ENCODE measurements at places on chromosomes 4 and X.

GRCh38 chr4:138087066-138087719 is 155.0 kb downstream of the SLC7A11 start:
- DNase-seq = no peak

DNA sequence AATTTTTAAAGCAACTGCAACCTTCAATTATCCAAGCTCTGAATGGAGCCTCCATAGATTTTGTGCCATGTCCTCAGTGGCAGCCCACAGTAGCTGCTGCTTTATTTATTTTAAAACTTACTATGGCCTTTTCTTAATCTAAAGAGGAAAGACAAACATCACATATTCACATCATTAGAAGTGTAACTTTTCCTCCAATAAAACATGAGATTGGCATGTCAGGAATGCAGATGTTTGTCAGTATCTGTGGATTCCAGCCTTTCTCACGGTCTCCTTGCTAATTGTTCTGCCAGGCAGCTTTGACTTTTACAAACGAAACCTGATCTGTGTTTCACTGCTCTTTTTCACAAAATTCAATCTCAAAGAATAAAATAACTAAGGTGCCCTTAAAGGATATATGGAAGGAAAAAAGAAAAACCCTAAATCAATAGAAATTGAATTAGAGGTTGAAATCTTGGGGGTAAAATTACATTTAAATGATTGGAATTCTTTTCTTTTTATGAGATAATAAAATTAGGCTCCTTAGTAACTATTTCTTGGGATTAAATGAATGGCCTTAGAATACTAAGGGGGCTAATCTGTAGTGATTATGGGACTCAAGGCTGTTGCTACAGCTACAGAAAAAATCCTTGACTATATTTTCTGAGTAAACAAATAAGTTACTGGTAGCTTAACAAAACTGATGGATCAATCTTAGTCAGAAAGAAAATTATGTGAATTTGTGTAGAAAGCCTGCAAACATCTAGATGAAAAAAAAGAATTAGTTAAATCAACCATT is 151.3 kb downstream of the RTL9 start:
- DNase-seq = no peak

- DNase-seq = no peak
Measured at GRCh38 chr4:173509036-173510001, 20.7 kb downstream of the HAND2 start.

- no peak for DNase-seq
Measured at GRCh38 chr4:161404346-161405110, 759.3 kb downstream of the FSTL5 start.

- DNase-seq = no peak
Measured at GRCh38 chr4:149166876-149167275, 648.8 kb downstream of the IQCM start.

DNA sequence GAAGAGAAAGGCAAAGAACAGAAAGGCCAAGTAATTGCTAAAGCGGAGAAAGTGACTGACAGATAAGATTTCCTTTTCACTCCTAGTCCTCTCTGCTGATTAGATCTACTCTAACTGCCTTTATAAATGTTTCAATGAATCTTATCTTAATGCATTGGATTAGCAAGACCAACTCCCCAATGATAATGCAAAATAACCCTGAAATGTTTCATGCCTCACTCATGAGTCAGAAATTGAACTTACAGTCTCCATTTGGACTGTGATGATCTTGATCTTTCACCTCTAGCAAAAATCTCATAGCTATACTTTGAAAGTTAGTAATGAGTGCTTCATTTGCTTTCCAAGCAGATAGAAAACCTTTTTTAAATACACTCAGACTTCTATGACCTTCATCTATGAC is 26.5 kb downstream of the SLC10A7 start:
- DNase-seq = no peak

DNA sequence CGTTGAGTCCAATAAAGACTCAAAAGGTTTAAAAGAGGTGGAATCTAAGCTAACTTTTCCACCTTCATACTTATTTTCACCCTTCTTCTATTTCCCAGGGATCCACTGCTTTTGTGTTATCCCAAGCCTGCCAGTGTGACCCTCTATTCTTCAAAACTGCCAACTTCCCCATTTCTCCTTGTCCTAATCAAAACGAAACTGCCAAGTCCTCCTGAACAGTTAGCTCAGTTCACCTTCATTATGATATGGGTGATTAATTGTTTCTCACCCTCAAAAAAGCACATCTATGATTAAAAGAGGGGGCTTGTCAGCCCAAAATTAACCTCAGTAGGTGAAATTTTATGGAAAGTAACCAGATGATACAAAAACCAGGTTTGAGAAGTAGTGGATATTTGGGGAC is 108.4 kb downstream of the GUCY2F start:
- DNase-seq = no peak

- DNase-seq = no peak
Measured at GRCh38 chr4:64016893-64017292, 392.4 kb downstream of the TECRL start.

Measured in CD4-positive, alpha-beta T cell treated with Interferon gamma for 1 hour (primary cell).